ENCODE measurements at places on chromosomes 4 and X.

GRCh38 chr4:121324331-121324730 is 56.5 kb downstream of the QRFPR start:
- no peak for DNase-seq

GRCh38 chr4:147325571-147325981 is 155.3 kb upstream of the EDNRA start:
- DNase-seq = no peak

- peak; percentile 24 for DNase-seq
Measured at GRCh38 chr4:141016117-141016798, 117.0 kb downstream of the RNF150 start.

DNA sequence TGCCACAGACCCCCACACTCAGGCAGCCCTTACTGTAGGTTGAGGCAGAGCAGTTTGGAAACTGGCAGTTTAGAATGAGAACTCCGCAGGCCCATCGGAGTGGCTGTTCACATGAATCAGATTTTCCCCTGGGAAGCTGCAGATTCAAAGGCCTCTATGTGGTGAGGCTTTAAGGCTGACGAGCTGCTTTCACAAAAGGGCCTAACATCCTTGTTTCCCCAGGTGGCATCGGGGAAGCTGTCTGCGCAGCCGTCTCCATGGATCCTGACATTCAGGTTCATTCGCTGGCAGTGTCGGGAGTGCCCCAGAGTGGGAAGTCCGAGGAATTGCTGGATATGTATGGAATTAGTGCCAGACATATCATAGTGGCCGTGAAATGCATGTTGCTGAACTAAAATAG is 33.7 kb downstream of the TKTL1 start:
- DNase-seq = no peak

DNA sequence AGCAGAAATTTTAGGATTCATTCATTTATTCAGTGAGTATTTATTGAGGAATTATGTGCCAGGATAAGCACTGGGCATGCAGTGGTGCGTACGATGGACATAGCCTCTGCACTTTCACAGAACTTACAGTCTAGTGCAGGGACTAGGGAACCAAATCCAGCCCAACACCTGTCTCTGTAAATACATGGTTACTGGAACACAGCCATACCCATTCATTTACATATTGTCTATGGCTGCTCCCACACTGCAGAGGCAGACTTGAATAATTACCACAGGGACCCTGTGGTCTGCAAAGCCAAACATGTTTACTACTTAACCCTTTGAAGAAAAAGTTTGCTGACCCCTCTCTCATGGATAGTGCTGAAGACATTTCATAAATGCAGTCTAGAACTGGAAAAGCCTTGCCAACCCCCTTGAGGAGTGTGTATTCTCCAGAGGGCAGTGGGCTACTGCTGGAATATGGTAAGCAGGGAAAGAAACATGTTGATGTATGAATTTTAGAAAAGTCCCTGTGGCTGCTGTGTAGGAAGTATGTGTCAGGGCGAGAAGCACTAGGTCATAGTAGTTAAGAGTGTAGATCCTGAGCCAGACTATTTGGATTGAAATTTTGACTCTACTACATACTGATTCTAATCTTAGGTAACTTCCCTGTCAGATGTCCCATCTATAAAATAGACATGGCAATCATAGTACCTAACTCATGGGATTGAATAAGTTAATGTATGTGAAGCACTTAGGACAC is 75.5 kb downstream of the GALNT7 start:
- no peak for DNase-seq

- no peak for DNase-seq
Measured at GRCh38 chr4:6603128-6603527, 28.1 kb downstream of the MAN2B2 start.

DNA sequence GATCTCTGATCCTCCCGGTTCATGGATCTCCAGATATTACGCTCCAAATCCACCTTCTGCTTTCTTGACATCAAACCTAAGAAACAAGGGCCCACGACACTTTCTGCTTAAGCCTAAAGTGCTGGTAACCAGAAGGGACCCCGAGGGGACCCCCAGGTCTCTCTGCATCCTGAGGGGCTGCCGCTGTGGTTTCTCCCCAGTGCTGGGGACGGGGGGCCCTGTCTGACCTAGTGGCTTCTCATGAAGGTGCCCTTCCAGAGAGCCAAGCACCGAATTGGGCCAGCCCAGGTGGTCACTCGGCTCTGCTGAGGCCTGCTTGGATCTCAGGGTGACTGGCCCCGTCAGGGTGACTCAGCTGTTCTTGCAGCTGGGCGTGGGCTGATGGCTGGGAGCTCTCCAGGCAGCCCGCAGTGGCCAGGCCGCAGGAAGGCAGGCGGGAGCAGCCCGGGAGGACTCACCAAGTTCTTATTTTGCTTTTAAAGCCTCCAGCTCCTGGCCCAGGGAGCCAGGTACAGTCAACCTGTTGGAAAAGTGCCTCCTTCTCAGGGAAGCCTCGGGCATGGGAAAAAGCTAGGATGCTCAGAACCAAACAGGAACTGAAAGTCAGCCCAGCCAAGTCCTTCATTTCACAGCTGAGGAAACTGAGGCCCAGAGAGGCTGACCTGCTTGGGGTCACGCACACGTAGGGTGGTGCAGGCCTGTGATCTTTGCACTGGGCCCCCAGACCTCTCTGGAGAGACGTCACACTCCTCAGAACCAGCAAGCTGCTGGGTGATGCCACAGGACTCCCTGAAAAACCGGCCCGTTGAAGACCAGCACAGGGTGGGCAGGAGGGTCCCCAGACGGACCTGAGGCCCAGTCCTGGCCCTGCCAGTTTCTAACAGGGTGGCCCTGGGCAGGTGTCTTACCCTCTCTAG is 16.7 kb downstream of the BLOC1S4 start:
- DNase-seq = peak; percentile 71

DNA sequence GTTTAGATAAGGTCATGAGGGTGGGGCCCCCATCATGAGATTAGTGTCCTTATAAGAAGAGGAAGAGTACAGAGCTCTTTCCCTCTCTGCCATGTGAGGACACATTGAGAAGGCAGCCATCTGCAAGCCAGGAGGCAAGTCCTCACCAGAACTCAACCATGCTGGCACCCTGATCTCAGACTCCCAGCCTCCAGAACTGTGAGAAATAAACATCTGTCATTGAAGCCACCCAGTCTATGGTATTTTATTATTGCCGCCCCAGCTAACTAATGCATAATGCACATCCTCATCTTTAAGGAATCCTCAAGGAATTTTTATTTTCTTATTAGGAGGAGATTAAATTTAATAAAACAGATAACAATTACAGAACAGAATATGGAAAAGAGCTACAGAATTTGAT is 16.7 kb upstream of the EXOSC9 start:
- DNase-seq = no peak

GRCh38 chrX:2342874-2343273 is 157.9 kb downstream of the DHRSX start:
- no peak for DNase-seq

- DNase-seq = peak; percentile 27
Measured at GRCh38 chr4:54547299-54548097, 110.3 kb upstream of the KIT start.

DNA sequence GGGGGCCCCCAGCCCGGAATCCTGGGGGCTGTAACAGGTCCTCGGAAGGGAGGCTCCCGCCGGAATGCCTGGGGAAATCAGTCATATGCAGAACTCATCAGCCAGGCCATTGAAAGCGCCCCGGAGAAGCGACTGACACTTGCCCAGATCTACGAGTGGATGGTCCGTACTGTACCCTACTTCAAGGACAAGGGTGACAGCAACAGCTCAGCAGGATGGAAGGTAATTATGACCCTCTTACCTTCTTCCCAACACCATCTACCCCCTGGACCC is 1.0 kb downstream of the FOXO4 start:
- DNase-seq = no peak

DNA sequence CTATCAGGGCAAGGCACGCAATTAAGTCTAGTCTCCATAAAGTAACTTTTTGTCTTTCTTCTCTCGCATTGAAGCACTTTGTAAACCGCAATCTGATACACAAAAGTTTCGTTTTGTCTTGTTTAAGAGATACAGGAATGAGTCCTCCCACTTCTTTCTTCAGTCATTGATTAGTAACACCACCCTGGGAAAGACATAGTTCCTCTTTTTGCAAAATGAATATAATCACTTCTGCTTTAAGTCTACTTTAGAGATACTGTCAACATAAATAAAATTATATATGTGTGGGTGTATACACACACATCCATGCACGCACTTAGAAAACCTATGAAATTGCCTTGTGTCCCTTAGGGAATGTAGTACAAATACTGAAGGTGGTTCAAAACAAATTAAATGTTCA is 11.7 kb downstream of the COQ2 start:
- DNase-seq = no peak

GRCh38 chr4:38562751-38563198 is 101.2 kb upstream of the KLF3 start:
- peak; percentile 20 for DNase-seq

GRCh38 chr4:22268350-22269025 is 247.4 kb downstream of the ADGRA3 start:
- DNase-seq = peak; percentile 14

DNA sequence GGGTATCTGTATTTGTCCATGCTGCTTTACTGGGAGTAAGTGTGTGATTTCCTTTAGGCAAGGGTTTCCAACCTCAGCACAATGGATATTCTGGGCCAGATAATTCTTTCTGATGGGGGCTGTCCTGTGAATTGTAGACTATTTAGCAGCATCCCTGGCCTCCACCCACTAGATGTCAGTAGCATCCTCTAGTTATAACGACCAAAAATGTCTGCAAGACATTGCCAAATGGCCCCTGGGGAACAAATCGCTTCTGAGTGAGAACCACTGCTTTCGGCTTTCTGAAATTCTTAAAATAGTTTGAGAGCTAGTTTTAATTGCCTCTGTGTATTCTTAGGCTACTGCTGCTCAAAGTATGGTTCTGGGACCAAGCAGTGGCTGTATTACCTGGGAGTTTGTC is 81.2 kb upstream of the GPM6B start:
- peak; percentile 26 for DNase-seq

GRCh38 chrX:131067846-131068745 is 9.9 kb downstream of the ARHGAP36 start:
- DNase-seq = no peak

GRCh38 chr4:85681221-85681657 is 206.3 kb downstream of the ARHGAP24 start:
- DNase-seq = peak; percentile 64

GRCh38 chr4:3303565-3303824 is 10.7 kb downstream of the RGS12 start:
- no peak for DNase-seq

DNA sequence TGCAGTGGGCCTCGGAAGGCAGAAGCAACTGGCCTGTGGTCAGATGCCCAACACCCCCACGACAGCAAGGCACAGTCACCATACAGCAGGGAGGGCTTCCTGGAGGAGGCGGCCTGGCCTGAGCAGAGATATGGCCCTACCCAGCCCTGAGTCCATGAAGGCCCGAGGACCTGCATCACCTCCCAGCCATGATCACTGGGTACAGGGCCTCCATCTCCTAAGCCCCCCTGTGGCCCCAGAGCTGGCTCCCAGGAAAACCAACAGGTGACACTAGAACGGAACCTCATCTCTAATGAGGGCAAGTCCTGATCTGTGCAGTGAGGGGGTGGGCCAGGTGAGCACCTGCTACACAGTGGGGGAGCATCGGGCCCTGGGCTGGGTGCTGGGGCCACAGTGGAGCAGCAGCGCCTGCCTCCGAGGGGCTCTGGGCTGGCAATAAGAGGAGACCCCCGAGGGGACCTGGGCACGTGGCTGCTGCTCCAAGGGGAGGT is 26.2 kb upstream of the MXD4 start:
- DNase-seq = no peak

DNA sequence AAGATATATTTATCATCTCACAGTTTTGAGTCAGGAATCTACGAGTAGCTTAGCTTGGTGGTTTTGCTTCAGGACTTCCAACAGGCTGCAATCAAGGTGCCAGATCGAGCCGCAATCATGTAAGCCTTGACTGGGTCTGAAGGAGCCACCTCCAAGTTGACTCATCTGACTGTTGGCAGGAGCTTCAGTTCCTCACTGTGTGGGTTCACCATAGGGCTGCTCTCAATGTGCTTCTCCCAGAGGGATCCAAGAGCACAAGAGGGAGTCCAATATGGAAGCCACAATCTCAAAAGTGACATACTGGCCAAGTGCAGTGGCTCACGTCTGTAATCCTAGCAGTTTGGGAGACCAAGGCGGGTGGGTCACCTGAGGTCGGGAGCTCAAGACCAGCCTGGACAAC is 26.5 kb downstream of the DCHS2 start:
- DNase-seq = peak; percentile 5

All from kidney tubule cell (primary cell).